ENCODE measurements at places on chromosomes 6 and 20.

DNA sequence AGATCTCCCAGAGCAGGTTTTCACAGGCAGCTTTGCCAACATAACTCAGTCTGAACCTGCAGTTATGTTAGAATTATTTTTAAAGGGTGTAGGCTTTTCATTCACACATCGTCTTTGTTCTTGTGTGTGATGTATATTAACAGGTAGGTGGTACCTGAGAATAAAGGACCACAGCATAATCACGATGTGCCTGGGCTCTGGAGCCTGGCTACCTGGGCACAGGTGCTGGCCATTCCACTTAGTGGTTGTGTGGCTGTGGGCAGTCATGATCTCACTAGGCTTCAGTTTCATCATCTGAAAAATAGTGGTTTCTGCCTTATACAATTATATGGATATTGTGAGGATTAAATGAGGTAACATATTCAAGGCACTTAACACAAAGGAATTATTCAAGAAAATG, 6.4 kb downstream of the CD109 start:
- no peak for DNase-seq

GRCh38 chr6:64712606-64713005, 994.4 kb downstream of the EYS start:
- DNase-seq: no peak

DNA sequence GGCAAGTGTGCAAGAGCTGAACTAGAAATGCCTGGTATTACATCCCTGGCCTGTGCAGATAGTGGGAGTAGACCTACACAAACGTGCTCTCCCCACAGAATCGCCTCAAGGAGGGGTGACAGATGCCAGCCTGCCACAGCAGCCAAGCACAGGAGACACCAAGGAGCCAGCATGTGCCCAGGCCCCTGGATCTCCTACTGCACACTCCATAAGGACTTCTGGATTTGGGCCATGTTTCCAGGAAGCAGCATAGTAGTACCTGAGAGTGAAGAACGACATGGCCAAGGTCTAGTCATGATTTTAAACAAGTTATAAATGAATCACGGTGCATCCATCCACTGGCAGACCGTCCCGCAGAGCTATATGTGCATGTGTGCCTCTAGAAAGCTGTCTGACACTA, 232.2 kb downstream of the SYNDIG1 start:
- no peak for DNase-seq

DNA sequence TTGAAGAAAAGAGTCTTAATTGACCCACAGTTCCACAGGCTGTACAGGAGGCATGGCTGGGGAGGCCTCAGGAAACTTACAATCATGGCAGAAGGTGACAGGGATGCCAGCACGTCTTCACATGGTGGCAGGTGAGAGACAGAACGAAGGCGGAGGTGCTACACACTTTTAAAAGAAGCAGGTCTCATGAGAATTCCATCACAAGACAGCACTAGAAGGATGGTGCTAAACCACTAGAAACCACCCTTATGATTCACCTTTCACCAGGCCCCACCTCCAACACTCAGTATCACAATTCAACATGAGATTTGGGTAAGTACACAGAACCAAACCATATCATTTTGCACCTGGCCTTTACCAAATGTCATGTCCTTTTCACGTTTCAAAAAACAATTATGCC, 20.9 kb downstream of the TAGAP start:
- no peak for DNase-seq

GRCh38 chr6:53168516-53169267, 20.1 kb upstream of the GCM1 start:
- no peak for DNase-seq

- no peak for DNase-seq
Observed at GRCh38 chr6:116136373-116136772, 10.4 kb upstream of the COL10A1 start.

All from stimulated activated CD4-positive, alpha-beta T cell treated with anti-CD3 and anti-CD28 coated beads, Interleukin-15, amount 100 ng/mL, for 1 hour (primary cell).